ENCODE measurements at places on chromosomes 5 and 9.

- ATAC-seq = no peak
Measured at GRCh38 chr5:17232405-17232804, 15.0 kb downstream of the BASP1 start.

DNA sequence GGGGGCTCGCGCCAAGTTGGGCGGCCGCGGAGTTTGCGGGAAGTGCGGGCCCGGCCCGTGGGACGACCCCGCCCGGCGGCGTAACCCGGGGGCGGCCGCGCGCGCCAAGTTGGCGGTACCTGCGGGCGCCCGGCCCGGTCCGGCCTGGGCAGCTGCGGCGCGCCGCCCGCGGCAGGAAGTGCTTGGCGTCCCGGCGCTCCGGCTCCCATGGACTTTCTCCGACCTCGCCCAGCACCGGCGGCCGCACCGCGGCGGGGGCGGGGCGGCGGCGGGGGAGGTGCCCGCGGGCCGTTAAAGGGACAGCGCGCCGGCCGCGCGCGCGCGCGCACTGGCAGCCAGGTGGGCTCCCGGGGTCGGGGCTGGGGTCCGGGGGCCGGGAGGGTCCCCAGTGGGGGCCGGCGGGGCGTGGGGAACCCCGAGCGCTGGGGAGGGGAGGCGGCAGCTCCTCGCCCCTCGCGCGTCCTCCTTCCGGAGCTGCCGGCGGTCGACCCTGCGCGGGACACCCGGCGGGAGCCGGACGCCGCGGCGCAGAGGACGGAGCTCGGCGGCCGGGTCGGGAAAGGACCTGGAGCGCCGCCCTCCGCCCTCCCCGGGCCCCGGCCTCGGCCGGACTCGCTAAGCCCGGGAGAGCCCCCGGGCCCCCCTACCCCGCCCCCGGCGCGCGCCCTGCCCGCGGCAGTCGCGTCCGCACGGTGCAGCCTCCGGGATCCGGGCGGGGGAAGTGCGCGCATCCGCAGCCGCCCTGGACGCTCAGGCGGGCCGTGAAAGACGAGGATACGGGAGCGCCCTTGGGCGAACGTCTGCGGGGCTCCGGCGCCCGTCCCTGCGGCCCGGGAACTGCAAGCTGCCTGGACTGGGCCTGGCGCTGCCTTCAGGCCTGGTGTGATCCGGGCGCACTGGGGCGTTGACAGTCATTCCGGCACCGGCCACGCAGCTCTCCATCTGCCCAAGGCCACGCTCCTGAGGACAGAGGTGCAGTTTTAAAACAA is at the start of gene NACC2:
NACC2 (minus strand) TSS at position 220 of the 989 bp plus-strand sequence. CDS start 44,768 bp downstream, outside the sequence.
- ATAC-seq = peak; percentile 71

DNA sequence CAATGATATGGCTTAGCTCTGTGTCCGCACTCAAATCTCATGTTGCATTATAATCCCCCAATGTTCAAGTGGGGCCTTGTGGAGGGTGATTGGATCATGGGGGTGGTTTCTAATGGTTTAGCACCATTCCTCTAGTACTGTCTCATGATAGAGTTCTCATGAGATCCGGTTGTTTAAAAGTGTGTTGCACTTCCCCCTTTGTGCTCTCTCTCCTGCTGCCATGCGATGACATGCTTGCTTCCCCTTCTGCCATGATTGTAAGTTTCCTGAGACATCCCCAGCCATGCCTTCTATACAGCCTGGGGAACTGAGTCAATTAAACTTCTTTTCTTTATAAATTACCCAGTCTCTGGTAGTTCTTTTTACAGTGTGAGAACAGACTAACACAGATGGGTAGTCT is 427.1 kb downstream of the CHSY3 start:
- no peak for ATAC-seq

DNA sequence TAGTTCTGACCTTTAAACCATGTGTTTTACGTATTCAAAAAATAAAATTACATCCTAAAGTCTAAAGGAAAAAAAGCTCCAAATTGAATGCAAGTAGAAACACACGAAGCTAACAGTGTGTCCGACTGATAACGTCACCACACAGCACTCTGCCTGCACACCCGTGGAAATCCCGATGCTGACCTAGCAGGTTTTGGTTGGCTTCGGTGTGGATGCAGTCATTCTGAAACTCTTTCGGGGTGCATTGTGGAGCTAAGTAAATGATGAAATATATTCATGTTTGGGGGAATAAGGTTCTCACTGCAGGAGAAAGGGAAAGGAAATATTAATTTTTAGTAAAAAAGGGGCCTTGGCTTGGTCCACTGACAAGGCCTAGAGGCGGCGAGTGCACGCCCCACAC is 2.0 kb downstream of the RASGEF1C start:
- ATAC-seq = no peak

GRCh38 chr9:136316896-136317676 is 10.3 kb upstream of the GPSM1 start:
- ATAC-seq = no peak

- ATAC-seq = no peak
Measured at GRCh38 chr5:68754536-68754935, 339.3 kb upstream of the SLC30A5 start.

GRCh38 chr5:93163010-93163663 is 417.9 kb downstream of the NR2F1-AS1 start:
- ATAC-seq = no peak

DNA sequence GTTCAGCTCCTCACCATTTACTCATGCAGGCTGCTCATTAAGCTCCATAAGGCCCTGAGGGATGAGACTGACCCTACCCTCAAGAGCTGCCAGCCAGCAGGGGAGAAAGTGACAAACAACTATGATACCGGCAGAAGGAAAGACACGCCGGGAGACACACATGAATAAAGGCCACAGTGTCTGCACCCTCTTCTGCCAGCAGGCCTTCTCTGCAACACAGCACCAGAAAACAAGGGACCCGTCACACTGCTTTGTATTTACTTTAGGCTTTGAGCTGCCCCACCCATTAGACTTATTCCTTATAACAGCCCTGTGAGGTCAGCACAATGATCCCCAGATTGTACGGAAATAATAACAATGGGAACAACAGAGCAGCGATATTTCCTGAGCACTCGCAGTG is 7.2 kb downstream of the GABBR2 start:
- no peak for ATAC-seq

GRCh38 chr9:74556685-74557084 is 59.5 kb downstream of the RORB start:
- no peak for ATAC-seq

- ATAC-seq = peak; percentile 41
Measured at GRCh38 chr5:180170106-180170809, 38.8 kb downstream of the RASGEF1C start.

DNA sequence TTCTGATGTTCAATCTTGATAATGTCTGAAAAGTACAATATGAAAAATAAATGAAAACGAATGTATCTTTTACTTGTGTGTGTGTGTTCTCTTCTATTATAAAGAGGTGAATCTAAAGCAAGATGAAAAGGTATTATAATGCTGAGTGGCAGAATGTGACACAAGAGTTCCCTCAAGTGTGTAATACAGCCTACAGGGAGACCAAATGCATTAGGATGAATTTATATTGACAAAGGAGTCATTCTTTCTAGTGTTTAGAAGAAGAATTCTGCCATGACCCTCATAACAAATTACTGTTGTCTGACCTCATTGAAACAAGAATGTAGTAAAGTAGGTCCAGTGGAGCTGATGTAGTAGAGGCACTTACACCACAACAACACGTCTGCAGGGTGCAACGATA is 1119.0 kb upstream of the CDH10 start:
- ATAC-seq = no peak

GRCh38 chr5:136226401-136226800 is 33.4 kb upstream of the SMIM32 start:
- ATAC-seq = no peak

GRCh38 chr5:113259034-113259433 is 175.8 kb downstream of the TSSK1B start:
- no peak for ATAC-seq

- ATAC-seq = no peak
Measured at GRCh38 chr9:88817628-88818027, 173.6 kb upstream of the S1PR3 start.

- ATAC-seq = no peak
Measured at GRCh38 chr5:62645223-62645622, 66.6 kb downstream of the LRRC70 start.

DNA sequence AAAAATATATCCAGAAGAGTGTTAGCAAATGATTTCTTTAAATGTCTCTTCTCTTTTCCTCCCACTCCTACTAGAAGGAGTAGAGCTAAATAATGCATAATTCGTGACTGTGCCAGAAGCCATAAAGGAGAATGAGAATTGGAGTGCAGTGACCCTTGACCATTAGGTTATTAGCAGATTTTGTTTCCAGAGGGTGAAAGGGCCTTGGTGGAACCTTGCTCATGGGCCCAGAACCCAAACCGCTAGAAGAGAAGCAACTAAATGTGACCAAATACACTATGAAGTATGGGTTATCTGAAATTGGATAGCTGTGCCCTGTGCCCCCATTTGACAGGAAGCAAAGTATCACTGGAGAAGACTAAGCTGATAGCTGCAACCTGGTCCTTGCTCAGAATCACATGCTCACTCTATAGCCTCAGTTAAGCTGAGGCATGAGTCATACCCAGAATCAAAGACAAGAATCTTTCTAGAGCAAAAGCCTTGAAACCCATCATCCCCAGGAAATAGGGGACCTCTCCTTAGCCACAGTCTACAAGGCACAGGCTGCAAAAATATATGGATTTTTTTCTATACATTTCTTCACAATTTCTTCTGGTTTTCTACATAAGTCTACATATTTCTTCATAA is 36.3 kb downstream of the CAPSL start:
- ATAC-seq = no peak

DNA sequence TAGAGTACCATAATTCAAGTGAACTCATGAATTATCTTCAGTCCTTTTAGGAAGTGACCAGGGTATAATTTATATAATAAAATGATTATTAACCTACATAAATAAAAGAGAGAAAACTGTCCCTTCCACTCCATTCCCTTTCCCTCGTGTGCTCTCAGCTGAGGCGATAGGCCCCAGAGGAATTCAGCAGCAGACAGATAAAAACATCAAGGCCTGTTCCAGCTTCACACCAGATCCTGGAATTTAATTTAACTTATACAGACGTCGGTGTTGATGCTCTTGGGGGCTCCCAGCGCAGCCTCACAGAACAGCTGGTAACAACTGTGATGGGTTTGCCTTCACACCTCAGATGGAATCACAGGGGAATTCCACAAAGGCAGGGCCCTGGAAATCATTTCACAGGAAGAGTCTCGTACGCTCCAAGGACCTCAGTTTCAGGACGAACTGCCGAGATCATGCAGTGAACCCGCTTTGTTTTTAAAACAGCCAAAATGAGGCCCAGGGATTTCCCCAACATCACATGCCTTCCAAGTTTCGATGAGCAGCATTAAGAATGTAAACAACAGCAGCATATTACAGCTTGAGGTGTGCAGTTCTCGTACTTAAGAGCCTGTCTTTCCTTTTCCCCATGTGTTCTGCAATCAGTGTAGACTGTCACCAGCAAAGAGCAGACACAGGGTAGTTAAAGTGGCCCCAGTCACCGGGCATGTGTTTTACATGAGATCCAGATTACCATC is 73.6 kb upstream of the ALDH1B1 start:
- peak; percentile 22 for ATAC-seq

- ATAC-seq = no peak
Measured at GRCh38 chr5:61831736-61832135, 474.3 kb upstream of the KIF2A start.

DNA sequence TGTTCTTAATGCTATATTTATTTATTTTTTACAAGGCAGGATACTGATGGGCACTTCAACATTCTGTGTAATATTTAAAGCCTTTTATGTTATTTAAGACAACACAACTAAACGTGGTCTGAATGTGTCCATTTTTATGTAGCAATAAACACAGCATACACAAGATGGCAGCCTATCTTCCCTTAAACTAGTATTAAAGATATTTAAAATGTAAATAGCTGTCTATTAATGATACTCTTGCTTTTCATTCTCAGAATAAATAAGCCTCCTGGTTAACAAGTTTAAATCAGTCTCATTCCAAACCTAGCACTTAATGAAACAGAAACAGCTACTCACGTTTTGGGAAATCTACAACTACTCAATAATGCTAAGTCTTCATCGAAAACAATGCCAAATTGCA is 315.7 kb downstream of the MCTP1 start:
- ATAC-seq = no peak

DNA sequence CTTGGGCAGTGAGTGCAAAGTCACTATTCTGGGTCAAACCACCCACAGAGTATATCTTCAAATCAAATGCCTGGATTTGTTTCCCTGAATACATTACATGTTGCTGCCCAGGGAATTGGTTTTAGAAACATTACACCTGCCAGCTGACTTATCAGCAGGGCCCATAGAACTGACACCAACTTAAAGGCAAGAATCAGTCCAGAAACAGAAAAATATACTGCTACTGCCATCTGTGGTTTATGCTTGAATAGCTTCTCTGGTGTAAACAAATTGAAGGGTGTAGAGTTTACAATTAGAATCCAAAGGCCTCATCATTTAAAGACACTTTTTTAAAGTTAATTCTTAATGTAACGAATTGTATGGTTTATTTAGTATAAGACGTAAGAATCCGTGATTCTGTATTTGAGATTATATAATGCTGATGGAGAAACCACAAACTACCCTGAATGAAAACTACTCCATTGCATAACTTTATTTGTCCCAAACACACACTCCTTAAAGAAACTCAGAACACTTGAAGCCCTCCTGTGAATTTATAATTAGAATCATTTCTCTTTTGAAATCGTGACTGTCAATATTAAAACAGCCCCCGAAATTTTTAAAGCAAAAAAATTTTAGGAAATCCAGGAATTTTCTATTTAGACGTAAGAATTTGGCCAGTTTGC is 6.2 kb downstream of the NR6A1 start:
- ATAC-seq = no peak

DNA sequence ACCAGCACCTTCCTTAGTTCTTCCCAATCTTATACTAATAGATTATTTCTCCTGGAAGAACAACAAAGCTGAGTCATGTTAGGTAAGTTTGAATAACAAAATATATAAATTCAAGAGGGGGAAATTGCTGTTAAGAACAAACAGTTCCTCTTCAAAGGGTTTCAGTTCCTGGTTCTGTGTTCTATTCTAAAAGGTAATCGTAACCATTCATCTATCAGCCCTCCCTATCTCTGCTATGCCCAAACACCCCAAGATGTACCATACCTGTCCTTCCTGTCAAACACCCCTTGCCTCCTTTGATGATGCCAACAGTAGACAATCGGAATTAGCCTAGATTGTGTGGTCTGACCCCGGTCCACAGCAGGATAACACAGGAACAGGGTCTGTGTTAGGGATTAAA is 4.2 kb upstream of the RNF180 start:
- ATAC-seq = no peak

DNA sequence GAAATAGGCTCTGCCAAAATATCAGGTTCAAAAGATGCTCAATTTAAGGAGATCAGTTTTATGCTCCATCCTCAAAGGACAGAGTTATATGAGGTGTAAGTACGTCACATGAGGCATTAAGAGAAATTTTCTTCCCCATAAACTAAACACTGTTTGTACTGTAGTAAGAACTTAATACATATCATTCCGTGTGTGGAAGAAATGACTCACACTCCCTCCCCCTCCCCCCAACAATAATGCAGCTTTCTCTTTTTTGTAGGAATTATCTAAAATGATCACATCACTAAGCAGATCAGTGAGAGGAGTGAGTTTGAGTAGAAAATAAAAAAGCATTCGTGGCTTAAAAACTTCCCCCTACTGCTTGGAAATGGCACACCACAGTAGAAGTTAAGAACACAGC is 2.2 kb downstream of the CDH12 start:
- no peak for ATAC-seq

- peak; percentile 71 for ATAC-seq
Measured at GRCh38 chr5:175590471-175590881, 67.4 kb upstream of the HRH2 start.

- ATAC-seq = no peak
Measured at GRCh38 chr5:145739843-145740242, 95.3 kb downstream of the PRELID2 start.
